ENCODE measurements at places on chromosomes 7 and 10.

GRCh38 chr7:25496476-25497368, 268.4 kb upstream of the NPVF start:
- DNase-seq: no peak

DNA sequence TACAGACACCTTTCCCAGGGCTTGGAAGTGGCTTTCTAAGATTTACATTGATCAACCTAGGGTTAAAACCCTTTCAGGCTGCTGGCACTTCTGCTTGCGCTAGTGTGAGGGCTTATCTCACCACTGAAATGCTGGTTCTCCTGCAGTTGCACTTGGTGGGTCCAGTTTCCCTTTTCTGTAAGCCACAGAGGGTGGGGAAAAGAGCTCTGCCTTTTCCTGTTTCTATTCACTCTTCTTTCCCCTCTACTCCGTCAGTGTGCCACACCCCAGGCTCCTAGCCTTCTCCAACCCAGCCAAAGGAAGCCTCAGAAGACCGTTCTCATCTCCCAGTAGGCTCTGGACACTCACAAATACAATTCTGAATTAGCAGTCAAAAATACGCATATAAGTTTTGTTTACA, 19.0 kb upstream of the CAPZA2 start:
- no peak for DNase-seq

- no peak for DNase-seq
Observed at GRCh38 chr10:48400850-48401220, 94.4 kb downstream of the MAPK8 start.

DNA sequence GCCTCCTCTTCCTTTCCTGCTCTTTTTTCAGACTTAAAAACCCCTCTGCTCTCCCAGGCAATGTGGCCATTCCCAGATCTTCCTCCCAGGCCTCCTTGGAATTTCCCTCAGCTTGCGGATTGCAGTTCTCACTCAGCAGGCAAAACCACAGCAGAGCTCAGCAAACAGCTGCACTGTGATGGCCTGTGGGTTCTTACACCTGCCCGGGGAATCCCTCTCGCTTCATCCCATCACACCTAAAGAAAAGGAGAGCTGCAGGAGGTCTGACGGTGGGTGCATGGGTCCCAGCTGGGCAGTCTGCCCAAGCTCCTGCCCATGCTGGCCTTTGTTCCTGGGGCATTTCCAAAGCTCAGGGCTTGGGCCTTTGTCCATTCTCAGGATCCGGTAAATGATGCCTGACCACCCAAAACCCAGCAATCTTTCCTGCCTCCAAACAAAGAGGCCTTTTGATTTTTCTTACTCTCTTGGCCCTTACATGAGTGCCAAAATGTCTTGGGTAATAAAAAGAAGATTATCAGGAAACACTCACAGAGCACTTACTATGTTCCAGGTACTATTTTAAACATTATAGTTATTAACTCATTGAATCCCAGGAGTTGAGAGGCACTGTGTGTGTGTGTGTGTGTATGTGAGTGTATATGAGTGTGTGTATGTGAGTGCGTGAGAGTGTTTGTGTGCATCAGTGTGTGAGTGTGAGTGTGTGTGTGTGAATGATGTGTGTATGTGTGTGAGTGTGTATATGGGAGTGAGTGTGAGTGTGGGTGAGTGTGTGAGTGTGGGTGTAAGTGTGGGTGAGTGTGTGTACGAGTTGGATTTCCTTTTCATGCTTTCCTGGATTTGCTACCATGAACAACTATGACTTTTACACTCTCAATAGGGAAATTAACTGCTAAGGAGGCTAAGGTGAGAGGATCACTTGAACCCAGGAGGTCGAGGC, 64.5 kb upstream of the PODXL start:
- no peak for DNase-seq

- DNase-seq: no peak
Observed at GRCh38 chr10:111146025-111146640, 69.3 kb downstream of the ADRA2A start.

DNA sequence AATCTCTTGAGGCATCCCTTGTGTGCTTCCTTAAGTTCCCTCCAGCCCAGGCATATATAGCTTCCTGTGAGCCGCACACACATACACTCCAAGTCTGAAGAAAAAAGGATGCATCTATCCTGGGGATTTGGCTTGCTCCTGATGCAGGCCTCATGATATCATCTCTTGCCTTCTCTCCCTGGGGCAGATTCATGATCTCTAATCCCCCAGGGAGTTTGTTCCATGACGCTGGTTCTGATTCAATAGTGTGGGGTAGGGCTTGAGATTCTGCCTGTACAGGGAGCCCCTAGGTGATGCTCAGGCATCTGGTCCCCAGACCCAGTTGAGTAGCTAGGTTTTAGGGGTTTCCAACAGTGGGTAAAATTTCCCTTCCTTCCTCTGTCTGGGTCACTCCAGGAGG, 1.5 kb downstream of the PON1 start:
- DNase-seq: no peak

DNA sequence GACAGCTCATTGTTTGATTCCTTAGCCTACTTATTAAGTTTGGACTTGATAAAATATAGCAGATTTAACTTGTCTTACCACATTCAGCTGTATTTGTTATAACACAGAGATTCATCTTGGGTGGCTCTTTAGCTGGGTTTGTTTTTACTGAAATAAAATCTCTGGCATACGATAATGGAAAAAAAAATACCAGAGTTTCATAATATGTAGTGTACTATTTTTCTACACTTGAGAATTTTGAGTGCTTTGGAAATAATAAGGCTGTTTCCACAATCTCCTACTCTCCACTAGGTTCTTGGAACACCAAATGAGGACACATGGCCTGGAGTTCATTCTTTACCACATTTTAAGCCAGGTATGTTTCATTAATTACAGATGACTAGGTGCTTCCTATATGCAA, 218.6 kb upstream of the FZD1 start:
- no peak for DNase-seq

GRCh38 chr10:17476073-17476472, 21.7 kb upstream of the ST8SIA6 start:
- DNase-seq: no peak

DNA sequence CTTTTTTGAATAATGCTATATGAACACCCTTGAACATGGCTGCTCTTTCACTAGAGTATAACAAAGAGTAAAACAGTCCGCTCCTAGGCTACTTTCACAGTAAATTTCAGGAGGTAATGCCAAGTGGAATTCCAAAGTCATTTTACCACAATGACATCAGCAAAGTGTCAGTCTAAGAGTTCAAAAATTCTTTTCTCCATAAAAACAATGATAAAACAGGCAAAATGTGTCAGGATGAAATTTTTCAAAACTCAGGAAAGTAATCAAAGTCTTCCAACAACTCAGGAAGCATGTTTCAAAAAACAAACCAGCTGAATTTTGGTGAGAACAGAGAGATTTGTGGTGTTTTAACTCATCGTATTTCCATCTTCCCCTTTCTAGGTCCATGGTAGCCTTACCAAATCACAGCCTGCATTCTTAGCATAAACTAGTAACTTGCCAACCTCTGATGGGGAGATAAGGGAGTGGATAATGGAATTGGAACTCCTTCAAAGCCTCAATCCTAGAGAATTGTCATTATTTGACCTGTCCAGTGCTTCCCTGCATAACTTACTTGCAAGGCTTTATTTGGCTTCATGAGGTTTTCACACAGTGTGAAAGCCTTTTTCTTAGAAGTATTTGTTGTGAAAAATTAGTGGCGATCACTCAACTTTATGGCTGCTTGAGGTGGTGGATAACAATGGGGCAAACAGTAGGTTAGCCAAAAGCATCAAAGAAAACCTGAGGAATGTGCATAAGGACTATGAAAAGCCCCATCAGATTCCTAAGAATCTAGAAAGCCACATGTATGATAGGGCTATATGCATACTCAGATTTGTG, 302.7 kb downstream of the HDAC9 start:
- DNase-seq: no peak

DNA sequence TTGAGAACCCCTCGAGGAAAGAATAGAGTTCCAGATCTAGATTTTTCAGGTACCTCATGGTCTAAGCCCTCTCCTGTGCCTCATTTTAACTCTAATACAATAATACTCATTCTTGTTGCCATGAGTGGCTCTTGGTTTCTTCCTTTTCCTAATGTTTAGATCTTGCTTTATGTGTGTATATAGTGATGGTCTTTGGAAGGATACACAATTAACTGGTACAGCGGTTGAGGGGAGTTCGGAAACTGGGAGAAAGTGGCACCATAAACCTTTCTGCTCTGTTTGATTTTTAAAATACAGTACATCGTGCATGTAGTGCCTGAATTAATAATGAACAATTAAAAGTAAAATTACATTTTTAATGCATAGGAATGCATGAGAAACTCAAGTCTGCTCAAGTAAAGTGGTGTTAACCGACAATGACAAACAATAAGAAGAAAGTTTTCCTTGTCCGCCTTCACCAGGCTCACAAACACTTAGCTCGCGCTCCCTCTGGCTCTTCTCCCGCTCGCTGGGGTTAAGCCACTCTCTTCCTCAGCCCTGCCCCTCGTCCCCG, 386 bp upstream of the EIF4EBP2 start:
- DNase-seq: no peak

DNA sequence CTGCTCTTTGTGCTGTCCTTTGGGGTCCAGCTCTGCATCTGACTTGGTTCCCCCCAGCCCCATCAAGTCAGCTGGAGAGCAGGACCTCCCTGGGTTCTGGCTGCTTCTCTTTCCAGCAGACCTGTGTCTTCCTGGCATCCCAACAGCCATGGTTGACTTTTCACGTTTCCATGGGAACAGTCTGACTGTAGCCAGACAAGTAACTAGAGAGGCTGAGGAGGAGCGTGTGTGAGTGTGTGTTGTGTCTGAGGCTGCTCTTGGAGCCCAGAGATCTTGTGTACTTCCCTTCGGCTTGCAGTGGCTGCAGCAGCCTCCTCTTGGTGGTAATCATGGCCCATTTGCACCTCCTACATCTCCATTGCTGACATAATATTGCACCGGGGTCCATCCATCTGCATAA, 332.0 kb downstream of the RPS24 start:
- no peak for DNase-seq

DNA sequence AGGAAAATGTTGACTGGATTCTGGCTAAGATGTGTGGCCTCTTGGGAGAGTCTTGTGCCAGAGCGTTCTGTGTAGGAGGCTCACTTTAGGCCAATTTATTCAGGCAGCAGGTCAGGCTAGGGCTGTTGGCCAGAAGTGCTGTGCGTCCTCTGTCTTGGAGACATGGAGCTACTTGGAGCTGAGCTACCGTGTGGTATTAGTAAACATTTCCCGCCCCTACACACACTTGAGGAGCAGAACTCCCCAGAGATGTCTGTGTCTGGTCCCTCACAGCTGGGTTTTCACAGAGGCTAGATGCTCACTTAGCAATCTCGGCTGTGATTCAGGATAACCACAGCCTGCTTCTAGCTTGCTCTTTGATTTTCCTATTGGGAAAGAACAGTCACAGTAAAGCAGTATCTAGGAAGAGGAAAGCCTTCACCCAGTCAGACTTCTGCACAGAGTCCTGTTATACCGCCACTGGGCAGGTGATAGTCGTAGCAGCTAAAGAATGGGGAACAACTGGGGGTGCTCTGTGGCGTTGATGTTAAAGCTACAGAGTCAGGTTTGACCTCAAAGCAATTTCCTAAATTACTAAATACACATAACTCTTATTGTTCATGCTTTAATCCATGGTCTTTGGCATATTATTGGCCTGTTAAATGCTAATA, 86.7 kb downstream of the MDFIC start:
- no peak for DNase-seq

DNA sequence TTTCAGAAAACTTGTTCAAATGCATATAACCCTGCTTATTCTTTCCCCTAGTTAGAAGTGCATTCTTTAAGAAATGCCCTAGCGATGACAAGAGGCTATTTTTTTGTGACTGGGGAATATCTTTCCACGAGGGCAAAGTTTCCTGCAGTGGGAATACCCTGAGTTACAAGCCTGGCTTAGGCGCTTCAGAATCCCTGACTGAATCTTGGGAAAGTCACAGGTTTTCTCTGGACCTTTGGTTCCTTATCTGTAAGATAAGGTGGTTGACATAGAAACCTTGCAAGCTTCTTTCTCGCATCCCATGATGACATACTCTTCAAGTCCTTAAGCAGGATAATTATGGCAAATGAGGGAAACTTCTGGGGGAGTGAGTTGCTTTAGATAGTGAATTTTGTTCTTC, 80.5 kb upstream of the FZD8 start:
- no peak for DNase-seq

- no peak for DNase-seq
Observed at GRCh38 chr10:72133517-72133916, 45.2 kb upstream of the SPOCK2 start.

DNA sequence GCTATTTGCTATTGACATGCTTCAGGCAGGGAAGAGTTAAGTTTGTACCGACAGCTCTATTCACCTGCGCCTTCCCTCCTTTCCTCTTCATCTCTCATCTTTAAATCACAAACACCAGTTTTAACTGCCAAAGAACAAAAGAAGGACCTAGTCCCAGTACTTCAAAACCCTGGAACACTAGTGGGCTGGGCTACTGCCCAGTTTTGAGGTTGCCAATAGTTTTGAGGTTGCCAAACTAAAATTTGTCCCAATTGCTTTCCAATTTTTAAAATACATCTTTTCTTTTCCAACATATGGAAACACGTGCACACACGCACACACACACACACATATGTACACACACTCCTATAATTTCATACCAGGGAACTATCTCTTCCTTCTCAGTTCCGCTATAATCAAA, 130.6 kb upstream of the SLC26A5 start:
- no peak for DNase-seq

DNA sequence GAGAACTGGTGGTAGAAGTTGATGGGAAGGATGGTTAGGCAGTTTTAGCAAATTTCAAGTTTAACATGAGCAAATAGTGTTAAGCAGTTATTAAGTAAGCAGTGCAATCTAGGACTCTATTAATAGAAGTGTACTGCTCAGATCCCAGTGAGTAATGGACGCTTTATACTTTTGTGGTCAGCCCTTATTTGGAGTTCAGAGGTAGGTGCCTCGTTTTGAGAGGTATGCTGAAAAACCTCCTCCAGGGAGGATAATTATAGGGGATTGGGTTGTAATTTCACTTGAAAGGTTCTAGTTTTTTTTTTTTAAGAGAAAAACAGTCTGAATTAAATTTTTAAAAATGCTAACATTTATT, 33.5 kb upstream of the CCDC7 start:
- no peak for DNase-seq

GRCh38 chr7:14717816-14718215, 184.7 kb downstream of the DGKB start:
- DNase-seq: no peak

DNA sequence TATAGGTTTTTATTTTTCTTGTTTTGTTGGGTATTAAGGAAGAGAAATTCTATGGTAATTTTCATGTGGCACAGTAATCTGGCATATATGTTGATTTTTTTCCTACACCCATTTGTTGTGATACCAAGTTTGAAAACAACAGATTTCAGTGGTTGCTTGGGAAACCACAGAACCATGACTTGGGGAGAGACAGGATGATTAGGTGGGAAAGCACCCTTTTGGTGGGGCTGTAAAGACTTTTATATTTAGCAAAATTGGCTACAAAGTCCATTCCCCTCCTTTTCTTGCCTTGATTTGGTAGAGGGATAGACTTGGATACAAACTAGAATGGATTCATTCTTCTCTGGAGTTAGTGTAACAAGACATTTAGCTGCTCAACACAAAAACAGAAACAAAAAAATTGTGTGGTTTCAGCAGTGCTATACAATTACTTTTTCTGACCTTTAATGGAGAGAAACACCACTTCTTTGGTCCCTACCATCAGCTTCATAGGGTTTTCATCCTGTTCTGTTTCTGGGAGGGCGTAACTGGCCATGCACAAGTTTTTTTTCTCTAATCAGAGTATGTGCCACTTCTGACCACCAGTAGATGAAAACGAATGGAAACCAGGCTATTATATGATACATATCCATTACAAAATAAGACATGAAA, 52.7 kb downstream of the FIGNL1 start:
- no peak for DNase-seq

- DNase-seq: no peak
Observed at GRCh38 chr10:71513936-71514335, 117.2 kb downstream of the CDH23 start.

Measured in effector CD4-positive, alpha-beta T cell (primary cell).